MCF 10A (cell line): ENCODE measurements at places on chromosomes 6 and 20.

GRCh38 chr6:44006872-44007303, 120.4 kb downstream of the MRPL14 start:
- no peak for DNase-seq

DNA sequence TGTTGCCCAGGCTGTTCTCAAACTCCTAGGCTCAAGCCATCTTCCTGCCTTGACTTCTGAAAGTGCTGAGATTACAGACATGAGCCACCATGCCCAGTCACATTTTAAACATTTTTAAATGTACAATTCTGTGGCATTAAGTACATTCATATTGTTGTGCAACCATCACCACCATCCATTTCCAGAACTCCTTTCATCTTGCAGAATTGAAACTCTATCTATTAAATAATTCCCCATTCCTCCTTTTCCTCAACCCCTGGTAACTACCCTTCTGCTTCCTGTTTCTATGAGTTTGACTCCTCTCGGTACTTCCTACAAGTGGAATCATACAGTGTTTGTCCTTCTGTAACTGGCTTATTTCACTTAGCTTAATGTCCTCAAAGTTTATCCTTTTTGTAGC, 103.8 kb upstream of the NAA20 start:
- no peak for DNase-seq

GRCh38 chr6:11043378-11043960, 636 bp downstream of the ELOVL2 start:
- no peak for DNase-seq

DNA sequence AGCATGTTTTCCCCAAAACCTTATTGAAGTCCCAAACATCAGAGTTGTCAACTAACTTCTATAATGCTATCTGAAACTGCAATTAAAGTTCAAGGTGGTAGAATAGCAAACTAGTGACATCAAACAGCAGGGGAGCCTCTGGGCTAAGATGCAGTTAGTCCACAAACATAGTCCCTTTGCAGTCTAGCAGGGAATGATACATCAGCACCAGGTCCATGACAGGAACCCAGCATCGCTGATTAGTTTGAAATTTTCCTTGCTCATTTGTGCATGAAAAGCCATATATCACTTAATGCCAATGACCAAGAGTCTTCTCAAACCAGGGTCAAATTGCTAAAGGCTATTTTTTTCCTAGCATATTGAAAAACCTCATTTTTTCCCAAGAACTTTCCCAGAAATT, 145.3 kb downstream of the HIVEP2 start:
- no peak for DNase-seq

GRCh38 chr20:971346-971745, 30.8 kb downstream of the RSPO4 start:
- no peak for DNase-seq

DNA sequence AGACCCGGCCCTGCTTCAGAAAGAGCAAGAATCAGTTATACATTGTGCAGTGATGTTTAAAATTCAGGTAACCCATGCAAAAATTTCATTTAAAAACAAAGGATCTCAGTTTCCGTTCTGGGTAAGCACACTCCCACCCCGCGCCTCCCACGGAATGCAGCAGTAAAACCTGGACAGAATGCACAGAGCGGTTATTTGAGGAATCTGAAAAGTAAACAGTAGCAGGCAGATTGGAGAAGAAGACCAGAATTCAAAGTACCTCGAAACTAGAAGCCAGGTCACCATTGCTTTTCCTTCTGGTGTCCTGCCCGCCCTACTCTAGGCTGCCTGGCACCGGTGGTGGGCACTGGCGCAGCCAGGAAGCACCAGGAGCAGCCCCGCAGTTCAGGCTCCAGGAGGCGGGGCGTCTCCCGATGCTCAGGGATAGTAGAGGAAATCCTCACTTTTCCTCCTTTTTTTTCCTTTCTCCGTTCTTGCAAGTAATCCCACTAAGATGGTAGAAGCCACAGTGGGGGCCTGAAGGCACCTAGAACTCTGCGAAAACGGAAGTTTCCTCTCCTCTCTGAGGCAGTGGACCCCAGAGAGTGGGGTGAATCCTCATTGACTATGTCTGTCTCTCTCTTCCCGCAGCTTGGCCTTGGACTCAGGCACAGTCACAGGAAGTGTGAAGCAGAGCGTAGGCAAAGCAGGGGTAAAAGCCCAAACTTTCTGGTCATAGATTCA, 28.3 kb downstream of the METTL24 start:
- DNase-seq = no peak

- DNase-seq = no peak
Measured at GRCh38 chr6:107216197-107216933, 101.0 kb upstream of the BEND3 start.

DNA sequence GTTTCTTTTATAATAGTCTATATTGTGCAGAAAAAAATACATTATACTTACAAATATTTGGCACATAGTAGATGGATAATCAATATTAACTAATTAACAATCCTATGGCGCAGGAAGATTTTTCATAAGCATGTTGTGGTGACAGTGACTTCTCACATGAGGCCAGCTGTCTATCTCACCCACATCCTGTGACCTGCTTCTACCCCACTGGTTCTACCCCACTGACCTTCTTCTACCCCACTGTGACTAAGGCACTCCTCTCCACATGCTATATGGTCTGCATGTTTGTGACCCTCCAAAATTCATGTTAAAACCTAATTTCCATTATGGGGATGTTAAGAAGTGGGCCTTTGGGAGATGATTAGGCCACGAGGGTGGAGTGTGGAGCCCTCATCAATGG, 394.8 kb upstream of the AGPAT4 start:
- DNase-seq = no peak

DNA sequence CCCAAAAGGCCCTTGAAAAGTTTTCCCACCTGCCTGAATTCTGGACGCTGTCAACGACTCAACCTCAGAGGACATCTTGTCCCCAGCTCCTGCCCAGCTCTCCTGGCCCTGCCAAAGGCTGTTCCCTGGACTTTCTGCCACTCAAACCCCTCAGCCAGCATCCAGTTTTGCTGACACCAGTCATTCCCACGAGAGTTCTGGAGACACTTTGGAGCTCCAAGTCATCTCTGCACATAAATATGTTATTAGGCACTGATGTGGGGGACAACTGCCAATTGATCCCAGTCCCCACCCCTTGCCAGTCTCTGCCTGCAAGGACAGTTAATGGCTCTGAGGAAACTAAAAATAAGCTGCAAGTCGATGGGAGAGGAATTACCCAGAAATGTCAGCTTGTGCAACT, 38.9 kb upstream of the KCNB1 start:
- DNase-seq = no peak

DNA sequence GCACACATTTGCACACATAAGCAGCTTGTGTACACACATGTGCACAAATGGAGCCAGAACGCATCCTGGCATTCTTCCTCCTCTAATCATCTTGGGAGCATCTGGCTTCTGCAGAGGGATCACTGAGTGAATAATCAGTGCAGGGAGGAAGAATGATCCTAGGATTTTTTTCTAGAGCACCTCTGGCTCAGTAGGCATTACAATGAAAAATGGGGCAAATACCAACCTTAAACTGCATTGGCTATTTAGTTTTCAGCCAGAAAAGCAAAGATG, 205.7 kb upstream of the TCF21 start:
- no peak for DNase-seq

- no peak for DNase-seq
Measured at GRCh38 chr6:107021446-107022185, 6.4 kb upstream of the MTRES1 start.

- no peak for DNase-seq
Measured at GRCh38 chr6:163999475-164000125, 585.1 kb downstream of the QKI start.

DNA sequence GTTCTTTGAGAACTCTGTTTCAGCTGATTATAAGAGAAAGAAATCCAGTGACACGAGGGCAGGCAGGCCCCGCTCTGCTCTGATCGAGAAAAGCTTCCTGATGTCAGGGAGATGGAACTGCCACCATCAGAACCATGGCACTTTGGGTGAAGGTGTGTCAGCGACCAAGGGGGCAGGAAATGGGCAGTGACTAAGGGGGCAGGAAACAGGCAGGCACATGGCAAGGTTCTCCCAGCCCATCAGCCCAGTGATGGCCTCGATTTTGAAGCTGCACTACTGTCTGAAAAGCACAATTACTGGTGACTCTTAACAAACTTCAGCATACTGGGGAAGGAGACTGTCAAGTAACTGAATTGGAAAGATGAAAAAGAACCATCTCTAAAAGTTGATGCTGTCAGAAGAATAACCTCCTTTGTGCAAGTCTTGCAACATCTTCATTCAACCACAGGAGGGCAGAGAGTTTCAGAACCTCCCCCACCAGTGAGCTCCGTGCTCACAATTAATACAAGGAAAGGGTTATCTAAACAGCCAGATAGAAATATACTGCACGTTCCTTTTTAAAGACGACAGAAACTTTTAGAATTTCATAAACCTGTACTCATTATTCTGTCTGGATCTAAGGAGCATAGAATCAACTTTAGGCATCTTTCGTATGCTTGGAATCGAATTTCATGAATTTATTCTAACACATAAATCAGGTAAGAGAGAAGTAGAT, 39.1 kb downstream of the TMX4 start:
- peak; percentile 41 for DNase-seq

GRCh38 chr6:33962246-33963027, 158.6 kb upstream of the MLN start:
- DNase-seq = peak; percentile 64

GRCh38 chr6:33313709-33314514, at the start of gene TAPBP:
Gene TAPBP, minus strand, starts transcription at chr6:33314078. Its CDS starts 37 bp downstream, at chr6:33314041.
- peak; percentile 74 for DNase-seq

GRCh38 chr6:161459008-161459615, 185.3 kb upstream of the AGPAT4 start:
- no peak for DNase-seq

GRCh38 chr6:112033791-112034615, 19.9 kb upstream of the CCN6 start:
- no peak for DNase-seq

DNA sequence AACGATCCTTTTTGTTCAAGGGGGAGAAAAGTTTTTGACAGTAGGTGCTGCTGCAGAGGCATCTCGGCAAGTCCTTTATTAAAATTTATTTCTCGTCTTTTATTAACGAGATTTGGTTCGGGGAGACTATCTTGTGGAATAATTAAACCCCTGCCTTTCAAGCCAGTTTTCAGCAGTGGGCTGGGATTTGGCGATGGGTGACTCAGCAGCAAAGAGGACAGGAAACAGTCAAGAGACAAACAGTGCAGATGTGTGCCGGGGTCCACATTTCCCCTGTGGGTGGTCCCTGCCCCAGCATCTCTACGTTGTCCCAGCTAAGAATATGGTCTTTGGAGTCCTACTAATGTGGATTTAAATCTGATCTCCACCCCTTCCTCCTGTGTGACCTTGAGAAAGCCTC, 282.8 kb downstream of the CDH26 start:
- DNase-seq = no peak

GRCh38 chr6:69061066-69061465, 426.0 kb downstream of the ADGRB3 start:
- DNase-seq = no peak

DNA sequence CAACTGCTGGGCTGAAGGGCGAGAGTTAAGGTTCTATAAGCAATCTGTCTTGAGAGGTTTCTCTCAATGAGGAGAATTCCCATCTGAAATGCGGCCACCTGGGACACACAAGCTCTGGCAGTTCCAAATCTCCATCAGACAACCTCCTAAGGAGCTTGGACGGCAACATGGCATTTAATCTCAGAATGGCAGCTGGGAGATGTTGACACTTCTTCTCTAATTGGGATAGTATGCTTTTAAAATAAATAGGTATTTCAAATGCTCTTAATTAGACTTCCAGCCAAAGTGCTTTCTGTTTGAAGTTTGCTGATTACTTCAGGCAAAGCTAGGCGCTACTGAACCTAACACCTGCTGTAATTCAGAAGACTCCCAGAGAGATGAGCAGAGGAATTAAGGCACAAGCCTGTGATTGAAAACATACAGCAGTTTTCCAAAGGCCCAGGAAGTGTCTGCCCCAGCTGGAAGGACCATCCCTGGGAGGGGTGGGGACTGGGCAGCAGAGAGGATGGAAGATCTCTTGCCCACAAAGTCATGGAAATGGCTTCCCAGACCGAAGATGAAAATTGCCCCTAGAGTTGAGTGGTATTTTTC, 59.1 kb upstream of the KCNK16 start:
- no peak for DNase-seq

DNA sequence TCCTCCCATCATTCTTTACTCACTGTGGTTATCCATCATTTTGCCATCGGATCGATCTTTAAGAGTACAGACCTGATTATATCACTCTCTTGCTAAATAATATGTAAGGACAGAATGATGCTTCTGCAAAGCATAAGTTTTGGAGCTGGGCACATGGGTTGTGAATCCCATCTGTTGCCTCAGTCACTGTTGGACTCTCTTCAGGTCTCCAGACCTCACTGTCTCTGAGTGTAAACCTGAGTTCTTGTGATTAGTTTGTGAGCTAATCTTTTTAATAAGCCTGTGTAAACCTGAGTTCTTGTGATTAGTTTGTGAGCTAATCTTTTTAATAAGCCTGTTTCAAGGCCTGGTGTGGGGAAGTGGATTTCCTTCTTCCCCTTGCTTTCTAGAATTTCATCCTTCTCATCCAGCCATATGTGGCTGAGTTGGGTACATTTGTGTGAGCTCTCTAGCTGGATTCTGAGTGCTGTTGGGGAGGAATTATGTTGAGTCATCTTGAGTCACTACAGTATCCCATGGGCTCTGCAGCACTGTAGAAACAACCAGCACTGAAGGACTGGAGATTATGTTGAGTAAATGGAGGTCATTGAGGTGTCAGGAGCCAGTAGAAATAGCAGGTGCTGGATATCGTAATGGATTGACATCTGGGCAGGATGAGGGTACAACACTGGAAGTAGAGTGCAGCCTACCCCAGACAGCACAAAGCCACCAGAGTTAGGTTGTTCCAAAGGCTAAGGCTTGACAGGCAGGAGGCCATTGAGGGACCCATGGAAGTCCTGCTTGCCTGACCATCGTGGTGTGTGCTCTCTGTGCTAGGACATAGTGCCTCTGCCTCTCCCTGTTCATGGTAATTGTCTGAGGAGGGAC, 52.4 kb downstream of the SCAND1 start:
- DNase-seq = peak; percentile 78

GRCh38 chr6:32603888-32604287, 14.2 kb upstream of the HLA-DRB1 start:
- DNase-seq = no peak

GRCh38 chr6:29845405-29846006, 17.9 kb downstream of the HLA-G start:
- peak; percentile 73 for DNase-seq

GRCh38 chr6:2817903-2818443, 23.7 kb downstream of the SERPINB1 start:
- peak; percentile 72 for DNase-seq

DNA sequence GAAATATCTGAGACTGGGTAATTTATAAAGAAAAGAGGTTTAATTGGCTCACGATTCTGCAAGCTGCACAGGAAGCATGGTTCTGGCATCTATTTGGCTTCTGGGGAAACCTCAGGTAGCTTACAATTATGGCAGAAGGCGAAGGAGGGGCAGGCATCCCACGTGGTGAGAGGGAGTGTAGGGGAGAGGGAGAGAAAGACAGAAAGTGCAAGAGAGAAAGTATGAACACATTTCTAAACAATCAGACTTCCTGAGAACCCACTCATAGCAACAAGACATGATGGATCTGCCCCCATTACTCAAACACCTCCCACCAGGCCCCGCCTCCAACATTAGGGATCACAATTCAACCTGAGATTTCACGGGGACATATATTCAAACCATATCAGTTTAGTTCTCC, 107.4 kb downstream of the PERP start:
- DNase-seq = no peak
